ENCODE measurements at places on chromosomes 1 and 21.

GRCh38 chr1:64263856-64264255 is 60.4 kb downstream of the UBE2U start:
- peaks cover 28% of the 10 kb centered on the region for H3K27me3 ChIP-seq
- H3K4me1 ChIP-seq = no peaks in the 10 kb centered on the region
- no peak overlapping the region for H3K27ac ChIP-seq
- H3K36me3 ChIP-seq = no peaks in the 10 kb centered on the region
- DNase-seq = no peak
- H3K4me3 ChIP-seq = no peak overlapping the region

- no peak for DNase-seq
- H3K4me3 ChIP-seq = no peak overlapping the region
- no peaks in the 10 kb centered on the region for H3K27me3 ChIP-seq
- no peaks in the 10 kb centered on the region for H3K36me3 ChIP-seq
- H3K4me1 ChIP-seq = peaks cover 20% of the 10 kb centered on the region
Measured at GRCh38 chr1:5982868-5983267, 9.4 kb downstream of the NPHP4 start.

- H3K4me3 ChIP-seq = no peak overlapping the region
- no peaks in the 10 kb centered on the region for H3K4me1 ChIP-seq
- no peak for DNase-seq
- H3K27me3 ChIP-seq = no peaks in the 10 kb centered on the region
Measured at GRCh38 chr1:80217377-80217986, 1211.0 kb upstream of the ADGRL4 start.

GRCh38 chr1:177800400-177801088 is 169.3 kb downstream of the SEC16B start:
- no peaks in the 10 kb centered on the region for H3K4me1 ChIP-seq
- no peak overlapping the region for H3K4me3 ChIP-seq
- H3K27ac ChIP-seq = no peak overlapping the region
- no peaks in the 10 kb centered on the region for H3K36me3 ChIP-seq
- H3K27me3 ChIP-seq = no peaks in the 10 kb centered on the region

- no peaks in the 10 kb centered on the region for H3K27me3 ChIP-seq
- no peak for DNase-seq
- H3K4me1 ChIP-seq = peaks cover 88% of the 10 kb centered on the region
- peaks cover 28% of the 10 kb centered on the region for H3K36me3 ChIP-seq
- peak overlapping the region; percentile 100 for H3K27ac ChIP-seq
- peak overlapping the region; percentile 45 for H3K4me3 ChIP-seq
Measured at GRCh38 chr1:117611121-117611601, 5.3 kb downstream of the TENT5C start.

- H3K4me3 ChIP-seq = no peak overlapping the region
Measured at GRCh38 chr21:40685141-40685540, 161.8 kb downstream of the DSCAM start.

DNA sequence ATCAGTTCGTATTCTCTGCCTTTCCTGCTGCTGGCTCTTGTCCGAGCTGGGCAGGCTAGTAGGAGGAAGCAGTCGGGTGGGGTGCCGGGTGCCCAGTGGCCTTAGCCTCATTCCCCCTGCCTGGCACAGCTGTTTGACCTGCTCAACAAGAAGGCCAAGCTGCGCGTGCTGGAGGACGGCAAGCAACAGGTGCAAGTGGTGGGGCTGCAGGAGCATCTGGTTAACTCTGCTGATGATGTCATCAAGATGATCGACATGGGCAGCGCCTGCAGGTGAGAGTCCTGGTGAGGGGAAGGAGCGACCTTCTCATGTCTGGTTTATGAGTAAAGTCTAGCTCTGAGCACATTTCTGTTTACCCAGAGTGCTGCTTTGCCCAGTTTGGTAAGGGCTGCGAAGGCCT is 16.3 kb upstream of the RPS8 start:
- H3K4me3 ChIP-seq = no peak overlapping the region
- no peak overlapping the region for H3K27ac ChIP-seq
- H3K4me1 ChIP-seq = peaks cover 12% of the 10 kb centered on the region
- H3K36me3 ChIP-seq = no peaks in the 10 kb centered on the region

- H3K36me3 ChIP-seq = no peaks in the 10 kb centered on the region
- no peak overlapping the region for H3K4me3 ChIP-seq
- no peaks in the 10 kb centered on the region for H3K4me1 ChIP-seq
- no peak overlapping the region for H3K27ac ChIP-seq
- H3K27me3 ChIP-seq = peaks cover 11% of the 10 kb centered on the region
- no peak for DNase-seq
Measured at GRCh38 chr1:48693674-48694320, 82.9 kb downstream of the BEND5 start.

GRCh38 chr1:234149217-234149616 is 224.0 kb upstream of the COA6 start:
- no peaks in the 10 kb centered on the region for H3K4me1 ChIP-seq
- no peak overlapping the region for H3K27ac ChIP-seq
- peaks cover 48% of the 10 kb centered on the region for H3K27me3 ChIP-seq

GRCh38 chr21:31529406-31529805 is 130.1 kb upstream of the SOD1 start:
- no peak overlapping the region for H3K4me3 ChIP-seq
- no peaks in the 10 kb centered on the region for H3K36me3 ChIP-seq
- no peaks in the 10 kb centered on the region for H3K4me1 ChIP-seq

DNA sequence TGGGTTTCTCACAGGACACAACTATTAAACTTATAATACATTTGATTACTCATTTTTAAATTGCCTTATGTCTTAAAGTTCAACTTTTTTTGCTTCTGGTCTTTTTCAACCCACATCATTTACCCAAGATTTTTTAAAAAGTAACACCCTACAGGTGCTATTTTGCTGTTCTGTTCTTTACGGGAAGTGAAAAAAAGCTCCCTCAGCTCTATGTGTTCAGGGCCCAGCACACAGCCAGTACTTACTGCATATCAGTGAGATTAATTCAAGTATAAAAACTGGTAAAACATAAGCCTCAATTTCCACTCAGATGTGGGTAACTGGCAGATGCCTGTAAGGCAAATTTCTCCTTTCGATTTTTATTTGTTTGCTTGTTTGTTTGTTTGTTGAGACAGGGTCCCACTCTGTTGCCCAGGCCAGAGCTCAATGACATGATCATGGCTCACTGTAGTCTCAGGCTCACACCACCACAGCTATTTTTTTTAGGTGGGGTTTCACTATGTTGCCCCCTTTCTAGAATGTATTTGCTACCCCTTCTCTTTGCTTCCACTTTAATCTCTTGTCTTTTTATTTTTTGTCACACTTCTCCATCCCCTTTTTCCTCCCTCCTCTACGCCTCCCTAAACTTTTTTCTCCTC is 20.3 kb downstream of the RNASEL start:
- no peak overlapping the region for H3K4me3 ChIP-seq
- no peaks in the 10 kb centered on the region for H3K27me3 ChIP-seq
- no peak overlapping the region for H3K27ac ChIP-seq
- DNase-seq = peak; percentile 34
- H3K36me3 ChIP-seq = no peaks in the 10 kb centered on the region

- peak overlapping the region; percentile 22 for H3K4me3 ChIP-seq
- H3K4me1 ChIP-seq = peaks cover 13% of the 10 kb centered on the region
- no peaks in the 10 kb centered on the region for H3K36me3 ChIP-seq
Measured at GRCh38 chr1:202203238-202204039, 9.8 kb downstream of the LGR6 start.

DNA sequence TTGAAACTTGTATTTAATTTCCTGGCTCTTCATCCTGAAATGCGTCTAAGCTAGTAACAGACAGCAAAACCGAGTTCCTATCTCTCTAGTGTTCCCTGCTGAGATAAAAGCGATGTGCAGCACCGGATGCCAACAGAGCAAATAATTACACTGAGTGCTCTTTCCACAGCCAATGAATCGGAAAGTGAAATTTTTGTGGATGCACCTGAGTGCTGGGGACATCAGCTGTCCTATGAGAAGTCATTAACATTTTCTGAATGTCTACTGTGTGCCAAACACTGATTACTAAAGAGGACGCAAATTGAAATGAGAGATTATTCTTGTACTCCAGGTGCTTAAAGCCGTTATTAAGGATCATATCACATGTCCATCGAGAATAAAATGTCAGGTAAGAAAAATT is 278.0 kb downstream of the RGS7 start:
- no peak overlapping the region for H3K4me3 ChIP-seq
- H3K27me3 ChIP-seq = no peaks in the 10 kb centered on the region
- H3K4me1 ChIP-seq = no peaks in the 10 kb centered on the region
- H3K36me3 ChIP-seq = no peaks in the 10 kb centered on the region
- DNase-seq = no peak
- no peak overlapping the region for H3K27ac ChIP-seq

GRCh38 chr1:17875171-17875881 is 120.2 kb downstream of the ACTL8 start:
- peaks cover 7% of the 10 kb centered on the region for H3K36me3 ChIP-seq
- no peak overlapping the region for H3K4me3 ChIP-seq
- no peaks in the 10 kb centered on the region for H3K4me1 ChIP-seq
- H3K27me3 ChIP-seq = peaks cover 3% of the 10 kb centered on the region
- no peak overlapping the region for H3K27ac ChIP-seq
- no peak for DNase-seq

DNA sequence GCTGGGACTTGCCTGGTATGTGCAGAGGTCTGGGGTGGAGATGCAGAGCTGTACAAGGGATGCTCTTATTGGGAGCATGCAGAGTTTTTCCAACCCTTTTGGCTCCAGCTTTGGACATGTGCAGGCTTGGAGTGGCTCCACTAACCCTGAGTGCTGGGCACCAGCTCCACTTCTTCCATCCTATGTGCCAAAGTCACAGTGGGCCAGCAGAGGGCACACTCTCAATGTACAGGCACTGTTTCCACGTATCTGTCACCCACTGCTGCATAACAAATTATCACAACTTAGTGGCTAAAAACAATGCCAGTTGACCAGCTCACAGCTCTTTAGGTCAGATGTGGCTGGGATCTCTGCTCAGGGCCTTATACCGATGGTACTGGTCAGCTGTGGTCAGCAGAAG is 631.8 kb downstream of the AJAP1 start:
- DNase-seq = no peak
- no peak overlapping the region for H3K27ac ChIP-seq
- peaks cover 31% of the 10 kb centered on the region for H3K27me3 ChIP-seq
- H3K4me3 ChIP-seq = no peak overlapping the region
